ENCODE measurements at places on chromosomes 3 and 15.

- DNase-seq, result no peak
Observed at GRCh38 chr3:28328188-28329151, 20.1 kb upstream of the ZCWPW2 start.

- DNase-seq, result no peak
Observed at GRCh38 chr15:93341164-93341563, 252.2 kb upstream of the RGMA start.

DNA sequence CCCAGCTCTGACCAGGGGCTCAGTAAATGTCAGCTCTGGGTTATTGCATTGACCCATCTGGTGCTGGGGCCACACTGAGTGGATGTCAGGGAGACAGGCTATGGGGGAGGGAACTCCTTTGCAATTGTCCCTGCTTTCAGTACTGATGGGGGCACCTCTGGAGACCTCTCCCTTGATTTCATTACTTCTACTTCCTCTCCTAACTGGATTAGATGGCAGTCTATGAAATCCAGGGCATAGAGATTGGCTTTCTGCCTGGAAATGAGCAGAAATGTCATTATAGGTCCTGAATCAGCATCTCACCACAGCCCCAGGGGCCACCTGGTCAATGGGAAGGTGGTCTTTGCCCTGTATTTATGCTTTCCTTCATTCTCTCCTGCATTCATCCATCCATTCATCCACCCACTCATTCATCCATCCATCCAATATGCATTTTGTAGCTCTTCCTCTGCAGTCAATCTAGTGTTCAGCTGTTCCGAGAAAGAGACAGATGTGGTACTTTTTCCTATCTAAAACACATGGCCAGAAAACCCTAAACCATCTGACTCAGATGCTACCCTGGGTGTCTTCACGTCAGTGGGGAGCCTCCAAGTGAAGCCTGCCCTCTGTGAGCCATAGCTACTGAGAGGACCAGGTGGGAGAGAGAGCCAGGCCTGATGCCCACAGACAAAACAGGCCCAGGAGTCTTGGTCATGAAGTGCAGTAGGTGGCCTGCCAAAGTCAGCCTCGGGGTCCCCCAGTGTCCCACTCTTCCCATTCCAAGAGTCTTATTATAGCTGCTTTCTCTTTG is 57.1 kb downstream of the CCDC33 start:
- DNase-seq, result no peak

DNA sequence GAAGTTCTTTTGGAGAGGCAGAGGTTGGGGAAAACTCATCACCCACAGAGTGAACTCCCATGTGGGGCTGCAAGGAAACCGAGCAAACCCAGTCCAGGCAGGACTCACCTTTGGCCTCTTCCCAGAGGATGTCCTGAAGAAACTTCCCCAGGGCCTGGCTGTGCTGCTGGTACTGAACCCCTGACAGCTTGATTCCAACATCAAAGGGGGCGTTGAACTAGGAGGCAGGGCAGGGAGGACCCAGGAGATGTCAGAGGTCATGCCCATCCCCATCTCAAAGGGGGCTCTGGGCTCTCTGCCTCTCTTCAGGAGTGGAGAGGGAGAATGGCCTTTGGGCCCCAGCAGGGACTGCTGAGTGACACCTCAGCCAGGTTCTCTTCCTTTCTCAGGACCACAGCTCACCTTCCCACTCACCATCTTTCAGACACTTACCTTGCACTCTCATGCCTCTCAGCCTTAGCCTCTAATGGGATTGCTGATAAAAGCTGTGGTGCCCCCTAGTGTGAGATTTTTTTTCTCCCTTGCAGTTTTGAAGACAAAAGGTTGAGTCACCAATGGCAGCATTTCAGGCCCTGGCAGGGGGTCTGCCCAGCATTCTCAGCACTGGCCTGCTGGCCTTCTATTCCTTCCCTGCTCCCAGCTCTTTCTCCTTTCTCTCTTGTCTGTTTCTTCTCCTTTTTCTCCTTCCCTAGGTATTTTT is 6.0 kb downstream of the GHRL start:
- no peak for DNase-seq

GRCh38 chr15:62275831-62276230 is 110.7 kb upstream of the C2CD4B start:
- no peak for DNase-seq

DNA sequence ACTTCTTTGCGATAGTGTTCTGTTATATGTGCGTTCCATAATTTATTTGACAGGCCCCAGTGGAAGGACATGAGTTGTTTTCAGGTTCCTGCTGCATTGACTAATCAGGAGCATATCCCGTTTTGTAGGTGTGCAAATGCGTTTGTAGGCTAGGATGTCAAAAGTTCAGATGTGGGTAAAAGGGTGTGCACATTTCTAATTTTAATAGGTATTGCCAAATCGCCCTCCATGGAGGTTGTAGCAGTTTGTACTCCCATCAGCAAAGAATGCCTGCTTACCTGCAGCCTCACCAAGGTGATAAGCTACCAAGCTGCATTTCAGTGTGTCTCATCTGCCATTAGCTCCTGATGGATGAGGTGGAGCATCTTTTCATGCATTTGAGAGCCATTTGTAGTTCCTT is 36.3 kb downstream of the KLF13 start:
- no peak for DNase-seq

GRCh38 chr3:126745760-126746394 is 41.8 kb downstream of the CHCHD6 start:
- no peak for DNase-seq

GRCh38 chr3:35737934-35738706 is 98.8 kb downstream of the ARPP21 start:
- DNase-seq, result no peak

DNA sequence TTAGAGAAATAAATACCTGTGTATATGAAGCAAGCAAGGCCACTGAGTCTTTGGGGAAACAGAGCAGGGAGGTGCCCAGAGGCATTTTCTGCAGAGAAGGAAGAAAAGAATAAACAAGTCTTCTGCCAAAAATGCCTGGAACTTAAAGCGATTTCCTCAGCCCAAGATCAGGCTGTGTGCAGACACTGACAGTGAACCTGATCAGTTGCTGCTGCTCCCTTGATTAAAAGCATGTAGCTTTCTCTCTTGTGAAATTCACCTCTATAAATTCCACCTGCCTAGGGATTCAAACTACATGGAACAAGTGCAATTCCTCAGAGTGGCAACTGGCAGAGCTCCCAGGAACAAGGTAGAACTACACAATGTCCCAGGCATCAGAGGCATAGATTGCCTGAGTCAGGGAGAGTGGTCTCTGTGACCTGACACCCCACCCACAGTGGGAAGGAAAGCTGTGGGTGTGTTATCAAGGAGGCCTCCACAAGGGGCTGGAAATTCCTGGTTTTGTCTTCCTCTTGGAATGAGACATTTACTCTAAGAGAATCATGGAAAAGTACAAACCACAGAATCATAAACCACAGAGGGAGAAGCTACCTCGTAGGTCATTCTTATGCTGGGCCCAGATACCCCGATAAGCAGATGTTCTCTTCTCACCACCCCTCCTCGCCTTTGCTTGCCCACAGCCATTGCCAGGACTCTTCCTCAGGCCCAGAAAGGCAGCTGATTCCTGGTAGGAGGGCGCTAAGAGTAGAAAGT is 1.8 kb upstream of the ZBTB38 start:
- no peak for DNase-seq

GRCh38 chr15:85579957-85580694 is 199.7 kb downstream of the AKAP13 start:
- DNase-seq, result no peak

GRCh38 chr3:188689101-188689574 is 482.6 kb upstream of the TPRG1 start:
- no peak for DNase-seq

- no peak for DNase-seq
Observed at GRCh38 chr3:31878231-31878838, 102.7 kb downstream of the OSBPL10 start.

- no peak for DNase-seq
Observed at GRCh38 chr3:14804835-14805780, 13.7 kb upstream of the FGD5 start.

DNA sequence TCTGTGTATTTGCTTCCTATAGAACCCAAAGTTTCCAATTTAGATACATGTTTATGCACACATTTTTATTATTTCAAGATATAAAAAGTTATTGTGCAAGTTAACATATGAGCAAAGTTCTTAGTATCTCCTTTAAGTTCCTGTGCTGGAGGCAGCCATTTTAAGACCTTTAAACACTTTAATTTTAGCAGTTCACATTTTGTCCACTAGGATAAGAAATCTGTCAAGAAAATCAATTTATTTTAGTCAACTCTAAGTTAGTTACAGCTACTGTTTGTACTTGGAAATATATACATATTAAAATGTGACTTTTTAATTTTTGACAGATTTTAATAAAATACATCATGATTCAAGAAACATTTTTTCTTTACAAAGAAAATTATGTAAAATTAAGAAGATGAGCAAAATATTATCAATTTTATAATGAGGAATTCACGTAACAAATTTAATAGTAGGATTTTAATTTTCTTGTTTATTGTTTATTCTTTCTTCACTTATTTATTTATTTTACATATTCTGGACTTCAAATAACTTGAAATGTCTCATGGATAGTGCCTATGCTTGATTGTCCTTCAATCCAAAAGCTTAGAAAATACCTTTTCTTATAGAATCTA is 402.6 kb upstream of the GBE1 start:
- no peak for DNase-seq

DNA sequence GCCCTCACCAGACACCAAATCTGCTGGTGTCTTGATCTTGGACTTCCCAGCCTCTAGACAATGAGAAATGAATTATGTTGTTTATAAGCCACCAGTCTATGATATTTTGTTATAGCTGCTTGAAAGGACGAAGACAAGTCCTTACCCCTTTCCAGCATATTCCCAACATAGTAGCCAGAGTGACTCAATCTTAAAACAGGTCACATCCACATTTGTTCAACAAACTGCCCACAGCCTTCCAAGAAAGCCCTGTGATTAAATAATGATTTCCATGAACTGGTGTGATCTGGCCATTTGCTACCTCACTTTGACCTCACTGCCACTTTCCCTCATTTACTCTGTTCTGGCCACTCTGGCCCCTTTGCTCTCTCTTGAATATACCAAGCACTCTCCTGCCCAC is 193.7 kb upstream of the CFAP20DC start:
- no peak for DNase-seq

DNA sequence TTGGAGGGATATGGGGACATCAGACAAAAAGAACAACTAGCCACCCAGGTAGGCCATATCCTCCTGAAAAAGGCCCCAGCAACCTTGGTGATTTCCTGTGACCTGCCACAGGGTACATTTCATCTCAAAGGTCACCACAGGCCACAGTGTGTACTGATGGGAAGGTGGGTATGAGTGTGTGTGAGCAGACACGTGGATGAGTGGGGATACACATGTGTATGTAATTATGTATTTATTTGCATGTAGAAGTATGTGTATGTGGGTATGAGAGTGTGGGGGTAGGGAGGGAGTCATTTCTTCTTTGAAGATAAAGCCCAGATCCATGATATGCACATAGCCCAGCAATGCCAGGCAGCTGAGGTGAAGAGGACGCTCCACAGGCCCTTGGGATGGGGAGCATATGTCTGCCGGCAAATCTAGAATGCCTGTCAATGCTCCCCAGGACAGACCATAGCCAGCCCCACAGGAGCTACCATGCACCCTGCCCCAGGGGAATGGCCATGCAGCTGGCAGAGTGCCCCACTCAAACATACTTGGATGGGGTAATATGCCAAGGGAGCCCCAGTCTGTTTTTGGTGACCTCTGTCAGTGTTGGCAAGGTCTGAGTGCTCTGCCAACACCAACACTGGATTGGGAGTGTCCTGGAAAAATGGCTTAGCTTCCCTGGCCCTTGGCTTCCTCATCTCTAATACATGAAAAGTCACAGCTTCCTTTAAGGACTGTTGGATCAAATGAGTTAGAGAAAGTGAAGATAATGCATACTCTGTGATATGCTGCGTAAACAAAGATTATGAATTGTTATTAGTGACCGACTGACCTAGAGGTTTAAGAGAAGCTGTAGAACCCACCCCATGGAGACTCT is 42.4 kb downstream of the RAB6B start:
- DNase-seq, result no peak

DNA sequence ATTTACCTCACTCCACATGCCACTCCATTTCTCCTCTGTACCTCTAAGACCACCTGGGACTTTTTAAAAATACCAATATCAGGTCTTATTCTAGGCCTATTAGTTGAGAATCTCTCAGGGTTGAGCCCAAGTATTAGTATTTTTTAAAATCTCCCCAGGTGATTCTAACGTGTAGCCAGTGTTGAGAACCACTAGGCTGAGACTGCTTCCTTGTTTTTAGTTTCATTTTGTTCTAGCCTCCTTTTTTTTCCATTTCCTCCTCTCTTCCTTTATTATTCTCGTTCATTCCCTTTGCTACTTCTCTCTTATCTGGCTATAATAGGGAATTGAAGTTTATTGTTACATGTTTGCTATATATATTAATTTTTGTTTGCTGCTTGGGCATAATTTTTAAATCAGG is 217.8 kb upstream of the CD96 start:
- DNase-seq, result no peak

Measured in activated T-cell treated with anti-CD3 and anti-CD28 coated beads for 48 hours (primary cell).